Epithelial cell of proximal tubule (primary cell): ENCODE measurements at places on chromosomes 5 and 9. TPM values are rescaled to one million over a fixed set of nuclear protein-coding genes. Genes with fewer than 3 reads are reported as not detected.

The LCN12 gene
- total RNA-seq: 1.2 TPM in 1 of 2 replicates, not detected in the other

The CD180 gene
- total RNA-seq: not detected in 2 replicates

The C5orf63 gene
- 4.6 and 11.9 TPM in 2 replicates for total RNA-seq

The CRHBP gene
- total RNA-seq: 0.94 TPM in 1 of 2 replicates, not detected in the other

The PCDH12 gene
- total RNA-seq: under 0.01 TPM in 2 replicates

The GMCL2 gene
- total RNA-seq: not detected in 2 replicates

The TRIM7 gene
- 2.7 and 14.6 TPM in 2 replicates for total RNA-seq

The FOXD4 gene
- 0.07 and 0.46 TPM in 2 replicates for total RNA-seq

The CCNO gene
- 1.8 and 3.0 TPM in 2 replicates for total RNA-seq

The OR1Q1 gene
- not detected in 2 replicates for total RNA-seq

The TICAM2 gene
- 1.2 and 1.7 TPM in 2 replicates for total RNA-seq

The PCDHB5 gene
- total RNA-seq: 0.22 and 0.63 TPM in 2 replicates

The SHOC1 gene
- total RNA-seq: 0.07 TPM in 1 of 2 replicates, not detected in the other

The TRPM3 gene
- total RNA-seq: not detected in 2 replicates

The C9orf43 gene
- total RNA-seq: 0.22 TPM in 1 of 2 replicates, not detected in the other

The CCDC183 gene
- total RNA-seq: 0.06 TPM in 1 of 2 replicates, not detected in the other

The PCDHB11 gene
- total RNA-seq: 0.06 and 0.07 TPM in 2 replicates

The IFNA2 gene
- total RNA-seq: not detected in 2 replicates

The NUP214 gene
- total RNA-seq: 18.5 and 37.2 TPM in 2 replicates

The SOHLH1 gene
- total RNA-seq: not detected in 2 replicates

The ADGRV1 gene
- 0.69 and 2.3 TPM in 2 replicates for total RNA-seq

The CYSRT1 gene
- total RNA-seq: 0.17 and 0.94 TPM in 2 replicates

The KIF24 gene
- 2.2 and 5.2 TPM in 2 replicates for total RNA-seq

The SMIM32 gene
- total RNA-seq: not detected in 2 replicates
